ENCODE measurements at places on chromosomes 5 and 9. TPM values are rescaled to one million over a fixed set of nuclear protein-coding genes. Genes with fewer than 3 reads are reported as not detected.

DNA sequence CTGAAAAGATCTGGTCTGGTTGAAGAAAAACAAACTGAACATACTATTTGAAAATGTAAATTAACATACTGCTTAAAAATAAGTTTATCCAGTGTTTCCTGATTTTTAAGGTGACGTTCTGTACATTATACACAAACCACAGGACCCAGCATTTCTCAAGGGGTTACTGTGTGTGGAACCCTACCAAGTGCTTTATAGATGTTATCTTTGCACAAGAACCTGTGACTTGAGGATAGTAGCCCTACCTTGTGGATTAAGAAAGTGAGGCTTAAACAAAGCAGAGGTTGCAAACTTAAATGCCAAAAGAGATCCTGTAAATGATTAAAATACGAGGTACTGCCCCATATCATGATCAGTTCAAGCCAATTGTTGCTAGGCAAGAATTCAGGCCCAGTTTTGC lies 4.7 kb downstream of the KLF9 start:
- DNase-seq = no peak

DNA sequence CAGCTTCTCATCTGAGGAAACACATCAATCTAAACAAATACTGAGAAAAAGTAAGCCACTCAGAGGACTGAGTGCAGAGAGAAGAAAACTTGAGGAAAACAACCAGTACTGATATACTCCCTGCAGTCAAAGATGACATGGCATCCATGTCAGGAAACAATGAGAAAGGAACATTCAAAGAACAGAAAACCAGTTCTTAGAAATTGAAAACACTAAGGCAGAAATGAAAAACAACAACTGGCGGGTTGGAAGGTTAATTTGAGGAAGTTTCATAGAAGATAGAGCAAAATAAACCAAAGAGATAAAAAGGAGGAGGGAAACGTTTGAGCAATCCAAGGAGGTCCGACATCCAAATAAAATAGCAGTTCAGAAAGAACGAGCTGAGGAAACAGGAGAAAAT lies 475.2 kb downstream of the HINT1 start:
- no peak for DNase-seq

DNA sequence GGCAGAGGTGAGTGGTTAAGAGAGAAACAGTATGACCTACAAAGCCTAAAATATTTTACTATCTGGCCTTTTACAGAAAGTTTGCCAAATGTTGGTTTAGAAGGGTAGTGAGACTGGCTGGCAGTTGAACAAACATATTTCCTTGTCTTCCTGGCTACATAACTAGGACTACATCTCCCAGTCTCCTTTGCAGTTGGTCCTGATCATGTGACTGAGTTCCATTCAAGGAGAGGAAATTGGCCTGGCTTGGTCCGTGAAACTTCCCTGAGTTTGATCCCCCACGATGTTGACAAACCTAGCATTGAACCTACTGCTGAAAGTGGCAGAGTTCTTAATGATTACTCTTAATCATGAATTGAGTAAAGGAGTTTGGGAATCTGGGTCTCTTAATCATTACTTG lies 280.8 kb downstream of the SLIT3 start:
- DNase-seq = peak; percentile 30

- DNase-seq = no peak
These were observed 209.4 kb upstream of the IL12B start for GRCh38 chr5:159539678-159540077.

Gene GNA14
- total RNA-seq = not detected

- peak; percentile 71 for DNase-seq
These were observed 10.8 kb downstream of the TSPAN17 start for GRCh38 chr5:176658007-176658599.

DNA sequence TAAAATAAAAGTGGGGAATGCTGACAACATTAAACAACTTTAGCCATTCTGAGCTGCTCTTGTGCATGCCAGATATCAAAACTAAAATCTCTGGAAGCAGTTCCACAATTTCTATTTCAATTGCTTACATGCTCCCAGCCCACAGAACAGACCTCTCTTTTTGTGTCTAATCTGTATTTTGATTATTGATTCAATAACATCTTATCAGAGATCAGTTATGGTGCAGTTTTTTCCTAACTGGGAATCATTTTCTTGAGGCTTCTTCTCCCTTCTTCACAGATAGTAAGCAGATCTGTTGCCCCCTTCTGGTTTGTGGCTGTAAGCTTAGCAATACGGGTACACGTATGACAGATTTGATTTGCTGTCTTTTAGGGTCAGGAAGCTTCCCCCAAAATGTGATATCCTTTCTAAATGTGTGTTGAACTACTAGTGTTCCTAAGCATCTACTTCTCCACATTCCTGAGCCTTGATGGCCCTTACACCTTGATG lies 39.4 kb downstream of the MRPS27 start:
- peak; percentile 25 for DNase-seq

DNA sequence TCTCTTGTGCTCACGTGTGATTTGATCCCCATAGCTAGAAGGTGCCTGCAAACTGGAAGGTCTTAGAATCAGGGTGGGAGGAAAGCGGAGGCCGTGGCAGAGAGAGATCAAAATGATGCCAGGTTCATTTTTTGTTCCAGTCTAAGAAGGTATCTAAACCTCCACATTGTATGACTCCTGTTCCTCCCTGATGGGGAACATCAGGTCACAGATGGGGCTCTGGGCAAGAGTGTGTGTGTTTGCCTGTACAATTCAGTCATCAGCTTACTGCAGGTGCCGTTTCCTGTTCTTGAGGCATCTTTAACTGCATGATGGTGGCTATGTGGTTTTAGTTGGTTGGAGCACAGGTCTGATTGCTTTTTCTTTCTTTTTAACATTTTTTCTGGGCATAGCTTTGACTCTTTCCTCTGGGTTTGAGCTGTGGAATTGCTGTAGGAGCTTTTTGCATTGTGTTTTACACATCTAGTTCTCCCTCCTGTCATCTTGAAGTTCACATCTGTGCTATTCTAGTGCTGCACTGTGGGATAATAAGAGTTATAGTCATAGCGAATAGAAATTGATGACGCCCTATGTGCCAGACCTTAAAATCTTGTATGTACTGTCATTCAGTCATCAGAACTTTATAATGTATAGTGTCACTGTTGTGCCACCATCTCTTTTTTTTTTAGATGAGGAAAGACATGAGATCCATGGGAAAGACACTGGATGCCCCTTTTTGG lies 30.8 kb downstream of the ARHGAP26 start:
- no peak for DNase-seq

DNA sequence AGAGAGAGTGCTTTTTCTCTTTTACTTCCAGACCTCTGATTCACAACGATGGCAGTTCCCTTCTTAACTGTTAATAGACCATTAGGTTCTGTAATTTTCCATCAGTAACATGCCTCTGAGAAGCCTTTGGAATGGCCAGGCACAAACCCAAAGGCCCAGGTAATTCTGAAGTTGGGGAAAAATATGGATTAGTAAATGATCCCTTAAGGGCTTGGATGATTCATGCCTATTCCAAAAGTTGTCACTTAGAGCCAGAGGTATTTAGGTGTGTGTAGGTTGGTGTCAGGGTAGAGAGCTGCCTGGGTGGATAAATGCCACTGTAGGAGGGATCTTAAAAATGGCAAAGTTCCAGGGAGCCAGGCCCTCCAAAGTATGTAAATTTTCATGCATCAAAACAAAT lies 228.8 kb downstream of the PLK2 start:
- DNase-seq = no peak

- peak; percentile 20 for DNase-seq
These were observed 286.8 kb downstream of the NR2F1-AS1 start for GRCh38 chr5:93294199-93294598.

- peak; percentile 54 for DNase-seq
These were observed 8.3 kb downstream of the CRB2 start for GRCh38 chr9:123364241-123364824.

Gene LCN9
- total RNA-seq = not detected

Gene TMEM215
- total RNA-seq = not detected

DNA sequence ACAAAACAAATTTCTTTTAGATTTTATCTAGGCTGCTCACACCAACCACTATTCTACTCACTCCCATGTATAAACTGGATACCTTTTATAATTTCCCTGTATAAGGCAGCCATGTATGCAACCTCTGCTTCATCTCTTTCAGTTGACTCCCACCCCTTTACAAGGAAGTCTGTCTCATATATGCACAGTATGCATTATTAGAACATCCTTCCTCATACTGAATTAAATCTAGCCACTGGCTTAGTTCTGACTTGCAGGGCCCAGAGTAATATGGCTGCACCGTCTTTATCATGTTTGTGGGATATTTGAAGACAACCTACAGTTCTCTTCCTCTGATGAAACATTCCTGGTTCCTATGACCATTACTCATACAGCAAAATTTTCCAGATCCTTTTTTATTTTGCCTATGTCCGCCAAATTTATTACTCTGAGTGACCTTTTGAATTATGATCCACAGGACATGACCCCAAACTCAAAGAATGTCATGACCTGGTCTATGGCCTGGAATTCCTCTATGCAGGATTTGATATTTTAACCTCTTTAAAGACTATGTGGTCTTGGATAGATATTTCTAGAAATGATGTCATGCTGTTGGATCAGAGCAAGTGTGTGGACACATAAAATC lies 76.6 kb upstream of the ITGA1 start:
- no peak for DNase-seq

Gene CEL
- total RNA-seq = 0.45 TPM

DNA sequence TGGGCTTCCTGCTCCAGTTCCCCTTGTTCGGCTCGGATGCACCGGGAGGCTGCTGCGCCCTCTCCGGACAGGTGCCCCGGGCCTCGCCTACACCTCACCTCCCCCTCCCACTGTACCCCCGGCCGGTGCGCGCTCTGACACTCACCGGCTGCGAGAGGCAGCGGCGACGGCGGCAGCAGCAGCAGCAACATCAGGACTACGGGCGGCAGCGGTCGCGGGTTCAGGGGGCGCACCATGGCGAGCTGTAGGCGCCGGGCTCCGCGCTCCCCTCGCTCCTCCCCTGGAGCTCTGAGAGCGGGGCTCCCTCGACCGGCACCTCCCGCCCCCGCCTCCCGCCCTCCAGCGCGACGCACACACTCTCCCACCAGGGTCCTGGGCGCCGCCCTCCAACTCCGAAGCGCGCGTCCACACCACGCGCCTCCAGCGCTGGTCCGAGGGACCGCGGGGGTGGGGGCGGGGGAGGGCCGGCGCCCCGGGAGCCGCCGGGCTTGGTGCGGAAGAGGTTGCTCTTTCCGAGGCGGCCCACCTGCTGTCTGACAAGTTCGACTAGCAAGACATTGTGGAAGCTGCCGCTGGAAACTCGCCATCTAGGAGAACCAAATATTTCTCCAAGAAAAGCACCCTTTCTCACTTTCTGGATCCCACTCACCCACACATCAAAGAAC lies at the start of gene GFRA3:
TSS of gene GFRA3 (minus strand) at position 433 of the 665 bp plus-strand sequence. CDS start at position 236, 197 bp downstream.
- no peak for DNase-seq

DNA sequence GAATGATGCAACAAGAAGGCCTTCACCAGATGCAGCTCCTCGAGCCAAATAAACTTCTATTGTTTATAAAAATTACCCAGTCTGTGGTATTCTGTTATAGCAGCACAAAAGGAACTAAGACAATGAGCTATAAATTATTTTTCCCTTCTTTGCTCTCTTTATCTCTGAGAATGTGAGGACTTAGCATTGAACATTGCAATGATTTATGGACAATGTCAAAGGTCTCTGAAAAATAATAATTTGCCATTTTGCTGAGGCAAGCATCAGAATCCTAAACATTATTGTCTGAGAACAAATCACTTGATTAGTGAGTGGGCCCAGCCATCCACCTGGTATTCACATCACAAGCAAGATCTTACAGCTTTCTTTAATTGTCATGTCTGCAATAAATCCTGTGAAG lies 95.4 kb upstream of the SSBP2 start:
- DNase-seq = no peak

GRCh38 chr5:174732036-174733020 lies 7.9 kb downstream of the MSX2 start:
- DNase-seq = no peak

DNA sequence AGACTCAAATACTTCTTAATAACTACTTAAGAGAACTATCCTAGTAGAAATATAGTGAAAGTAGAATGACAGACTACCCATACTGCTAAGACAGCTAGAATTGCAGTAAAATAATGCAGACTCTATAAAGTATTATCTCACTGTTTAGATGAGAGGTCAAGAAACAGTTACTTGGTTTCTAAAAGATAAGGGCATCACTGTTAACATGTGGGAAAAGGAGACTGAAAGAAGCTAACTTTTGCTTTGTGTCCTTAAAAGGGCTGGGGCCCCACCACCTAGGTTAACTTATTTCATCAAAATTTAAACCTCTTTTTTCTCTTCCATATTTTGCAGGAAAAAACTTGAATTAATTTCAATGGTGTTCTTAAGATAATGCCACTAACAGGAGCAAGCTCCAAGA lies 204.3 kb downstream of the CNTLN start:
- DNase-seq = no peak

GRCh38 chr5:175166026-175166425 lies 278.0 kb downstream of the DRD1 start:
- DNase-seq = no peak

- peak; percentile 57 for DNase-seq
These were observed 95.8 kb downstream of the ALDH1A1 start for GRCh38 chr9:72856972-72857623.

Gene PCDHAC2
- not detected for total RNA-seq

DNA sequence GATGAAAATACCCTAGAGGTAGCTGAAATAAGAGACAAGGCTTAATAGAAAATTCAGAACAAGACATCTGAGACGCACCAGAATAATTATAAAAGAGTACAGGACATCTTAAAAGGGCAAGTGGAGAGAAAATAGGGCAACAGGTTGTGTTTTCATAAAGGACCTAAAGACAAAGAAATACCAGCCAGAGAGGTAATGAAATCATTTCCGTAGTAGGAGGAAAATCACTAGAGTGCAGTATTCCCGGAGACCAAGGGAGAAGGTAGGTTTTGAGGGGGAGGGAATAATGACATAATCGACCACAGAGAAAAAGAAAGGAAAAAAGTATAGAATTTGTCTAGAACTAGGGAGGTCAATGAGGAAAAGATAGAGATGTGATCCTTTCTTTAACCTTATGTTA lies 26.2 kb upstream of the CTNNAL1 start:
- DNase-seq = peak; percentile 69

GRCh38 chr9:136684339-136684738 lies 2.9 kb downstream of the AGPAT2 start:
- no peak for DNase-seq

Gene HTR1A
- not detected for total RNA-seq

DNA sequence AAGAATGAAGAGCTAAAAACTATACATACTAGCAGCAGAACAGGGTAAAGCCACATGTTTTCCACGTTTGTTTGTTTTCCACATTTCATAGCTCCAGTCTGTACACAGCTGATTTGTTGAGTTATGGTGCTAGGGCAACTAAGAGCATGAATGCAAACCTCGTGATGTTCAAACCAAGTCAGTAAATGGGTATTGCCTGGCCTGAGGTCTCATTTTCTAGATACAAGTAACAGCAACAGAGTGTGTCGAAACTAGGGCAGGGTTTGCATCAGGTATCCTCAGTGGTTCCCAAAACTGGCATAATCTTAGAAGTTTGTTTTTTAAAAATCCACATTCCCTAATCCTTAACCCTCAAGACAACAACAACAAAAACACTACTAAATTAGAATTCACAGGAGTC lies 89.3 kb downstream of the CEMIP2 start:
- DNase-seq = no peak

DNA sequence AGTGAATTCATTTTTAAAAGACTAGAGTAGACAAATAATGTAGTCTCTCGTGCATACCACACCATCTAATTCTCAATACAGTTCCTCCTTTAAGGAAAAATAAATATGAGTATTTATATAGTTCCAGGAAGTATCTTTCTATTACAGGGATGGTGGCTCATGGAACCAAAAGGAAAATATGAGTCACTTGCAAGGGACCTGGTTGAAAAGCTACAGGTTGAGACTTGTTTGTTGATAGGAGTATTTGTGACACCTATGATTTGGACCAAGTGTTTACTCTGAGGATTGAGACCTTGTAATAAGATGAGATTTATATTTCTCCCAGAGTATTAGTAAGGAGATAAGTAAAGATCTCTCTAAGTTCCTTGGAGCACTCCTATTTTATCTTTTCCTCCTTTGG lies 67.4 kb downstream of the CDO1 start:
- DNase-seq = no peak

Measured in HT1080 (cell line).